Esophagus squamous epithelium (tissue), 5 donors: ENCODE measurements at places on chromosomes 13 and 19.

DNA sequence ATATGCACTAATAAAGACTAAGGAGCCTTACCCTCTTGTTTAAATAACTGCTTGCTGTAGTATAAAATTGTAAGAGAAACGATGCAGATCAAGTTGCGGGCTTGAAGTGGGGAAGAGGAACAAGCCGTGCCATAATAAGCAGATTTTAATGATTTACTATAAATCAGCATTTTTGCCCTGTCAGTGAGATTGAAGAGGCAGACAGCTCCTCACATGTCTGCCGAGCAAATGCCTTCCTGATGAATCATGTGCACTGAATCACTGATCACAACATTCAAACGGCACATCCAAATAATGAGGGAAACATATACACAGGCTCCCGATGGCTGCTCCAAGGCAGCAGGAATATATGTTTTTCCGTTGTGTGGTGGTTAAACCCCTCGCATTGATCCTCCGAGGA lies 282.9 kb downstream of the TSHZ3 start:
- DNase-seq, result no peak

GRCh38 chr13:29758531-29759114 lies 91.8 kb downstream of the UBL3 start:
- no peak for DNase-seq

DNA sequence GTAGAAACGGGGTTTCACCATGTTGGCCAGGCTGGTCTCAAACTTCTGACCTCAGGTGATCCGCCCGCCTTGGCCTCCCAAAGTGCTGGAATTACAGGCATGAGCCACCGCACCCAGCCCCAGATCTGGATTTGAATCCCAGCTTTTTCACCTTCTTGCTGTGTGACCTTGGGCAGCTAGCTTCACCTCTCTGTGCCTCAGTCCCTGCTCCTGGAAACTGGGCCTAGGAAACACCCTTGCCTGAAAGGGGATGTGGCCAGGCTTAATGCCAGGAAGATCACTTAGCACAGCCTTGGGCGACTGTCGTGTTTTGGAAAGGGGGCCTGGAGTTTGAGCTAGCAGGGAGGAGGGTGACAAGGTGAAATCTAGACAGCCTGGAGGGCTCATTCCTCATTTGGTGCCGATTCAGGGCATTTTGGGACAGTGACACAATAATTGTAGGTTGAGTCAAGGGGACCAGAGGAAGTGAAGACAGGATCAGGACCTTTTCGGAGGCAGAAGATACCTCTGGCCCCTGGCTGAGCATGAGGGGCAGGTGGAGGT lies 1.8 kb downstream of the PGPEP1 start:
- DNase-seq, result no peak

DNA sequence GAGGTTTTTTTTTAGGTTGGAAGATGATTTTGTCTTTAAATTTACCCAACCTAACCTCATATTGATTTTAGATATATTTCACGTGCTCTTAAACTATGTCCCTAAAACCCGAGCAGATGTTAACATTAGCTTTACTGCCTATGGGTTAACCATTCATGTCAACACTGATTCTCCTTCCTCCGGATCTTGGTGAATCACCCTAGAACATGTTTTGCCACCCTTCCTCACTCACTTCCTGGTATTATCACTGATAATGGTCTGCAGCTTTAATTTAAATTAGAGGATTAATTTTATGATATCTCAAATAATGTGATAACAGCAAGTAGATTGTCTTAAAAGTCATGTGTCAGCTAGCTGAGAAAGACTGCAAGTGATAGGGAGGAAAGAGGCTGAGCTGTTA lies 31.9 kb downstream of the HTR2A start:
- no peak for DNase-seq

GRCh38 chr19:49847731-49848696 lies 2.9 kb upstream of the PTOV1 start:
- no peak for DNase-seq

- no peak for DNase-seq
These were observed 22.7 kb downstream of the CCNA1 start for GRCh38 chr13:36454987-36455386.

DNA sequence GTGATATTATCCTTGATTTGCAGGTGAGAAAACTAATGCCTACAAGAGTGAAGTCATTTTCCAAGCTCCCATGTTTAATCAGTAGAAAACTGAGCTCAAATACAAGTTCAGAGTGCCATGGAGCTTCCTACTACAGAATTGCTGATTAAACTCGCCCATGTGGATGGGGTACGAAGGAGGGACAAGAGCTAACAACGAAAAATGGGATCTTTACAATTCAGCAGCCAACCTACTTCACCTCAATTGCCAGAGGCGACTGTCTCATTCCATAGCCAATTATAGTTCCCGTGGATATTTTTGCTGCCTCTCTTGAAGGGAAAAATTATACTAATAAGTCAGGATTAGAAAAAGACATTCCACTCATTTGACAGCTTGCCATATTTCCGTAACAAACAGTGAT lies 1155.1 kb downstream of the OLFM4 start:
- no peak for DNase-seq
